ENCODE measurements at places on chromosomes 1 and 21.

- no peak for DNase-seq
Measured at GRCh38 chr1:229068270-229068987, 202.5 kb upstream of the RAB4A start.

DNA sequence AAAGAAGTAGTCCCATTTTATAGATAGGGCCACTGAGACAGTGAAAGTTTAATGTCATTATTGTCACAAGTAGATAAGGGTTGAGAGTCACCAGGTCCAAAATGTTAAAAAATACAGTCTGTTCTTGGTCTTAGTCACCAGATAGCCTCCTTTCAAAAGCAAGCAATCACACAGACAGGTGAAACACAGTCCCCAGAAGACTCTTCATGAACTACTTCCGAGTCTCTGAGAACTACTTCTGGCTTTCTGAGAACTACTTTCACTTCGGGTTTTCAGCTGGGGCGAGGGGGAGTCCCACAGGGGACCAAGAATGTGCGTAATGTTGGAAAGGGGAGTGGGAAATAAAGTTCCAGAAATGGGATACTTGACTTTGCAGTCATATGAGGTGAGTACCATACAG, 143.2 kb downstream of the HHIPL2 start:
- no peak for DNase-seq

DNA sequence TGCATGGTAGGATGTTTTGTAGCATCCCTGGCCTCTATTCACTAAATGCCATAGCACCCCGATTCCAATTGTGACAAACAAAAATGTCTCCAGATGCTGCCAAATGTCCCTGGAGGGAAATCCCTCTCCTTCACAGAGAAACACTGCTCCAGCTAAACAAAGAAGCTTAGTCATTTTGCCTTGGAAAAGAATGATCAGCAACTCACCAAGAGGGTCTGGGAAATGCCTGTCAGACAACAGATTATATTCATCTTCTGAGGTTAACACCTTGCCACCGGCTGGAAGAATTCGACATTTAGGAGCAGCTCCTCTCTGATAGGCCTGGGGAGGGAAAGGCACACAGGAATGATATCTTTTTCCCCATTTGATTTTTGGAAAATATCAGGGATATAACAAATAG, 84.4 kb downstream of the NIBAN1 start:
- no peak for DNase-seq

- no peak for DNase-seq
Measured at GRCh38 chr1:234241941-234242490, 131.2 kb upstream of the COA6 start.

GRCh38 chr1:25651036-25651640, 34.5 kb downstream of the MAN1C1 start:
- no peak for DNase-seq

All from activated CD4-positive, CD25-positive, alpha-beta regulatory T cell treated with anti-CD3 and anti-CD28 coated beads, Interleukin-2, amount 50 U/mL, for 16 hours (primary cell).